Activated T-cell treated with anti-CD3 and anti-CD28 coated beads for 1 hour (primary cell): ENCODE measurements at places on chromosomes 12 and 14.

- no peak for DNase-seq
Measured at GRCh38 chr12:94284046-94284445, 135.7 kb downstream of the PLXNC1 start.

- no peak for DNase-seq
Measured at GRCh38 chr12:66074561-66074960, 56.0 kb downstream of the LLPH start.

DNA sequence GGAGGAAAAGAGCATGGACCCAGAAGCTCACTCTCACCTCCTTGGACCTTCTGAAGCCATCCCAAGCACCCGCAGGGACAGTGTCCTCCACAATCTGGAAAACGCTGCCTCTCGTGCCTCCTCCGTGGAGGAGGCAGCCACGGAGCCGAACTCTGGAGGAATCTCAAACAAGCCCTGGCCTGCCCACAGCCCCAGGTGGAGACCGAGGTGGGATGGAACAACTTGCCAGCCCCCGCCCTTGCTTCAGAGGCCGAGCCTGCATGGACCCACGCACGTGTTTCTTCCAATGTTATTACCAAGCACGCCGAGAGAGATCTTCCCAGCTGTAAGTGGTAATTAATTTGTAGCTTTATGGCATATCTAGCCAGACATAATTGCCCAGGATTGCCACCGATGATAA, 61.3 kb downstream of the SCARB1 start:
- DNase-seq: no peak

- DNase-seq: no peak
Measured at GRCh38 chr12:50246873-50247612, 36.3 kb downstream of the LIMA1 start.

DNA sequence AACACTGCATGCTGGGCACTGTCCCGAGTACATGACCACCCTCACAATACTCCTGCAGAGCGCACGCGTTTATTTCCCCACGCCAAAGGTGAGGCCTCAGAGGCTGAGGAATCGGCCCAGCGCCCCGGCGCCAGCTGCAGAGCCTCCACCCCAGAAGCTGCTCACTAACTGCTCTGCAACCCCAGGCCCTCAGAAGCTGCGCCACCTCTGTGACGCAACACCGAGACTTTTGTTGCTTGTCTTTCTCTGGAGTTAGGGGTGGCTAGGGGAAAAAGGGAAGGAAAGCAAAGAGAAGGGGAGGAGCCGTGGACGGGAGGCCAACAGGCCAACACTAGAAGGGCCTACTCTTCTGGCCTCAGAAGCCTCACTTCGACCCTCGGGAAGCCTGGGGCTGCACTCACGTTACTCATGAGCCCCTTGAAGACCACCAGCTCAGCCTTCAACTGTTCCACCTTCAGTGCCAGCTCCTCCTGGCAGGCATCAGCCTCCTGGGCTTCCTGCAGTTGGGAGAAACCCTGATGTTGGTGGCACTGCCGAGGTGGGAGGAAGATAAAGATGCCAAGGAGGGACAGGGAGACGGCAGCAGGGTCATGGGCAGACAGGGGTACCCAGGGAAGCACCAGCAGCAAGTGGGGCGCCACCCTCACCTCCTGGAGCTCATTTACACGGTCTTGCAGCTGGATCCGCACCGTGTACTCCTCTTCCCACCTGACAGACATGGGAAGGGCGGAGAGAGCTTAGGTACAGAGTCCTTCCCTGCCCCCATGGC, 5.4 kb downstream of the IFFO1 start:
- no peak for DNase-seq

DNA sequence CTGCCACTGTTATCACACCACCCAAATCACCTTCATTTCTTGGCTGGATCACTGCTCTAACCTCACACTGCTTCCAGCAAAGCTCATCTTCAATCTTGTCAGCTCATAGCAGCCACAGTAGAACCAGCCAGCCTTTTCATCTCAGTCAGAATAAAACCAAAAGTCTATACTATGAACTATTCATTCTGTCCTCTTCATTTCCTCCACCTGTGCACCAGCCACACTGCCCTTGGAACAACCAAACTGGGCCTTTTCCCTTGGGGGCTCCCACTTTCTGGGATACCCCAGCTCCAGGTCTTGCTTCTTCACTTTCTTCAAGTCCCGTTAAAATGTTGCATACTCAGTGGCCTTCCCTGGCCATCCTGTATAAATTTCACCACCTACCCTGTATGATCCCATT, 234.4 kb upstream of the DAAM1 start:
- no peak for DNase-seq

GRCh38 chr12:22474970-22475720, 69.2 kb downstream of the C2CD5 start:
- DNase-seq: no peak

DNA sequence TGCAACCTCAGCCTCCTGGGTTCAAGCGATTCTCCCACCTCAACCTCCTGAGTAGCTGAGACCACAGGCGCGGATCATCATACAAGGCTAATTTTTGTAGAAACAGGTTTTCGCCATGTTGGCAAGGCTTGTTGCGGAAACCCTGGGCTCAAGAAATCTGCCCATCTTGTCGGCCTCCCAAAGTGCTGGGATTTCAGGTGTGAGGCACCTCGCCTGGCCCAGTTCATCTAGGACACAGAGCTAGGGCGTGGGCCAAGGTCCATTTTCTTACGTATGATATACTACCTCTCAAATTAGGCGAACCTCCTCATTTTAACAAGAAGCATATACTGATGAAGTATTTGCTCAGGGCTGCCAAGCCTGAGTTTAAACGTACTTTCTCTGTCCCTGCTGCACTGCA, 2.1 kb downstream of the RPS29 start:
- DNase-seq: no peak

DNA sequence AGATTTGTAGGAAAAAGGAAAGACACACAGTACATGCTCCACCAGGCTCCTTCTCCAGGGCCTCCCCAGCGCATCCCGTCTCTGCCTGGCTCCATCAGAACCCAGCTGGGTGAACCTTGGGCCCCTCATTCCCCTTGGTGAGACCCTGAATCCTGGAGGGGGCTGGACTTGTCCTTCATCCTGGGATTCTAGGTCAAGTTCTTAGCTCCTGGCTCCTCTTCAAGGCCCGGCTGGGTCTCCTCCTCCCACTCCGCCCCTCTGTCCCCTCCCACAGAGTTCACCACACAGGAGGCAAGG, 49.2 kb downstream of the PSMA6 start:
- DNase-seq: no peak

- DNase-seq: no peak
Measured at GRCh38 chr14:31881531-31882310, 195.4 kb upstream of the ARHGAP5 start.

DNA sequence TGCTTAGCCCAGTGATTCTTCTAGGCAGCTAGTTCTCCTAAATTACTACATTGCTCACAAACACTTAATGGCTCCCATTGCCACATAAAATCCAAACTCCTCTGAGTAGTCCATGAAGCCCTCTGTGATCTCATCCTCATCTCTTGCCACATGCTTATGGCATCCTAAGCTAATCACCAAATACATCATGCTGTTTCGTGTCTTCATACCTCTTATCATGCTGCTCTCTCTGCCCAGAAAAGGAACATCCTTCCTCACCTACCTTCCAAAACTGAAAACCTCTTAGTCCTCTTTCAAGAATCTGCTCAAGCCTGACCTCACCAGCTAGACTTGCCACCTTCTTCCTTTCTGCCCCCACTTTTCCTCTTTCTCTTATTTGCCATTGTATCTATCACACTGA, 108.5 kb downstream of the DUSP6 start:
- no peak for DNase-seq

GRCh38 chr14:83163016-83163415, 1629.4 kb upstream of the SEL1L start:
- DNase-seq: no peak

- DNase-seq: no peak
Measured at GRCh38 chr12:16163901-16164300, 113.6 kb downstream of the SLC15A5 start.

GRCh38 chr12:111791507-111791906, 24.8 kb downstream of the ALDH2 start:
- DNase-seq: no peak

DNA sequence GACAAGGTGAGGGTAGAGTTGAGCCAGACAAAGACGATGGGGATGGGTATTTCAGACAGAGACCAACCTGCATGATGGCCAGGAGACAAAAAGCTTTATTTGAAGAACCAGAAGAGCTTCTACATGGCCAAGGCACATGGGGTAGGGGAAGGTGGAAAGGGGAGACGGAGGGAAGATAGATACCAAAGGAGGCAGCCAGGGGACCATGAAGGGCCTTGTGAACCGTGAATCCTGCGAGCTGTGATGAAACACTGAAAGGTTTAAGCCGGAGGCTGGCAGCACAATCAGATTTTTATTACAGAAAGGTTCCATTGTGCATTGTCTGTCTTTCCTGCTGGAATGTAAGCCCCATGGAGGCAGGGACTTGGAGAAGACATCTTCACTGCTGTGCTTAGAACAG, 72.4 kb downstream of the PLXNC1 start:
- DNase-seq: no peak

DNA sequence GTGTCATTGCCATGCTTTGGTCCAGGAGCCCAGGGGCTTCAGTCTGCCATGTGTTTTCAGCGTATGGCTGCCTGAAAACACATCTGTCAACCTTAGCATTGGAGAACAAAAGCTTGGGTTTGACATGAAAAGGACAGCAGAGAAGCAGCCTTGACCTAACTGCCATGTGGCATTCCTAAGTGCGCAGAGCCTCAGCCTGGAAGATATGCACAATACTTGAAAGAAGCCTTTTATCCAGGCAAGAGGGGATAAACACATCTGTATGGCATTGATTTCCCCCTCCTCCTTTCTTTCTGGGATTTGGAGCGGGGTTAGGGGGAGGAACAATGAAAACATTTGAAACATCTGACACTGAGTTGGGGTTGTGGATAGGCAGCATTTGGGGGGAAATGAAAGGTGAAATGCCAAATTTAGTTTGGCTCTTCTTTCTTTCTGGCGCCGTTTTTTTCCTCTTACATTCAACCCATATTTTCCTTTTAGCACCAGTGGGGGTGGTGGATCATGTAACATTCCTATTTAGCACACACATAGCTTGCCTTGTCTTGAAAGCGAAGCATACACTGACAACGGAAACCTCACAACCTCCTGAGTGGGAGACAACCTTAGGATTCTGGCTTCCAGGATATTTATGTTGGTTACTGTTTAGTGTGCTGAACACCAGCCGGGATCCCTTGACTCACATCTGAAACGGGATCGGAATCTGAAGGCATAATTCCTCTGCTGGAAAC, 177.0 kb downstream of the C12orf75 start:
- DNase-seq: no peak

GRCh38 chr14:103802356-103802755, 45.0 kb downstream of the PPP1R13B start:
- DNase-seq: no peak

DNA sequence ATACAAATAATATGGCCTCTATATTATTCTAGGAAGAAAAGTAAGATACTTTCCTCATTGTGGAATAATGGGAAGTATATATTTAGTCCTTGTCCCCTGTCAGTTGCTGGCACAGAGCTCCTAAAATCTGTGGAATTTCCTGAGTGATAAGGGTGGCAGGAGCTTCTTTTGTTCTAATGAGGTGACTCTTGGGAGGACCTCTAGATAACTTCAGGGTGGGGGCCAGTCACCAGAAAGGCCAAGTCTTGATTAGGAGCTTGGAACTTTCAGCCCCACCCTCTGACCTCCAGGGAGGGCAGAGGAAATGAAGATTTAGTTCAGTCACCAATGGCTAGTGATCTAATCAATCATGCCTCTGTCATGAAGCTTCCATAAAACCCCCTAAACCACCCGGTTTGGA, 179.9 kb upstream of the PRICKLE1 start:
- no peak for DNase-seq

DNA sequence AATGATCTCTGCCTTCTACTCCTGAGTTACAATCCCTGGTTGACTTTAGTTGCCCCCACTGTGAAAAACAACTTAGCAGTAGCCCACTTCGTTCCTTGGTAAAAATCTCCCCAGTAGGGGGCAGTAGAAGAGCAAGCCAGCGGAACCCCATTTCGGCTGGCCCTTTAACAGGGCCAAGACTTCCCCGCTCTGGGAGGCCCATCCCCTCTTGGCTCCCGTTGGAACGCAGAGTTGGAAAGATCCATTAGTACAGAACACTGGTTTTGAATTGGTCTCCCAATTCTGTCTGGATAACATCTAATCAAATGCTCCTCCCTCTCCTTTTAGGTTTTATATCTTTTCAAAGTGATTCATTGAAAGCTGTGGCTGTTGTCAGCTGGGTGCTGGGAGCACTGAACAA, 1133.3 kb downstream of the BCL11B start:
- DNase-seq: peak; percentile 47

DNA sequence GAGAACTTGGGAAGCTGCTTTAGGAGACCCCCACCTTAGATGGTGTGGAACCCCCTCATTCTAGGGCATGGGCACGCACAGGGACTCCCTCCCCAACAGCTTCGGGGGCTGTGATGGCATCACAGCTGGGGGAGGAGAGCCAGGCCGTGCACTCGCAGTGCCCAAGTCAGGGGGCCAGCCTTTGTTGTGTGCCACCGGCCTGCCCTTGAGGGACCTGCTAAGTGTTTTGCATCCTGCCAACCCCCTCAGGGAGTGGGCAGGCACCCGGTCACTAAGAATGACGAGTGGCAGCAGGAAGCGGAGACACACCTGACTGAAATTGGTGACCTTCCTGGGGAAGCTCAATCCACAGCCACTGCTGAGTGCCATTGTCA, 334.9 kb upstream of the SFSWAP start:
- DNase-seq: no peak

DNA sequence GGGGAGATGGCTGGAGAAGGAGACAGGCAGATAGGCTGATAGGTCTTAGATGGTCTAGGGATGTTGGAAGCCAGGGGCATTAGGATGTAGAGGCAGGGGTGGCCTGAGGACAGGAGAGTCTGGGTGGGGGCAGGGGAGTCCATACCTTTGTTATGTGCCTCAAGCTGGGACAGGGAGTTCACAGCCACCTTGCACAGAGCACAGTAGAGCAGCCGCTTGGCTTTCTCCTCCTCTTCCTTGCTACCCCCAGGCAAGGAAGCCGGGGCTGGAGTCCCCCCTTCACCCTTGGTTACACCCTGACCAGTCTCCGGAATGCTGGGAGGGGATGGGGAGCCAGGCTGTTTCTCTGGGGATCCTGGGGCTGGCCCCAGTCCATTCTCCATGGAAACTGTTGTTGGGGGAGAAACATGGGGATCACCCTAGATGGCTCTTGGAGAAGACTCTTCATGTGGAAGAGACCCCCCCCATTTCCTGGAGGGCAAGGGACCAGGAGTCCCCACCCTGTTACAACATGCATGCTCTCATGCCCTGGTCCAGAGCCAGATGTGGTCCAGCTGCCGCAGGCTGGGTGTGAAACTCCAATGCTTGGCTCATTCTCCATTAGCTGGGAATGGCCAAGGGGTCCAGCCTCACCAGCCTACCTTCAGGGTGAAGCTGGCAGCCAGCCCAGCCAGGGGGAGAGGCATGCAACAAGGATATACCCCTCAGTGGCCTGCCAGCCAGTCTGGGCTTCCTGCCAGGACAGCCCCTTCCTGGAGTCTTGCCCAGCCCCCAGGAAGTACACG, 7.2 kb upstream of the GPR84 start:
- DNase-seq: no peak

DNA sequence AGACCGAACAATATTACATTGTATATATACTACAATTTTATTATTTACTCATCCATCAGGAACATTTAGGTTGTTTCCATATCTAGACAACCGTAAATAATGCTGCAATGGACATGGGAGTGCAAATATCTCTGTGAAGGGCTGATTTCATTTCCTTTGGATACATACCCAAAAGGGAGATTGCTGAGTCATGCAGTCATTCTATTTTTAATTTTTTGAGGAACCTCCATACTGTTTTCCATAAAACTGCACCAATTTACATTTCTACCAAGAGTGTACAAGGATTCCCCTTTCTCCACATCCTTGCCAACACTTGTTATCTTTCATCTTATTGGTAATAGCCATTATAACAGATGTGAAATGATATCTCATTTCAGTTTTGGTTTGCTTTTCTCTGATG, 84.7 kb downstream of the SLC41A2 start:
- no peak for DNase-seq
